ENCODE measurements at places on chromosomes 1 and 21.
A peak's percentile ranks its signal among the peaks of the same experiment; 100 is the strongest.

GRCh38 chr1:184945678-184946412 lies 28.5 kb downstream of the NIBAN1 start:
- no peak for DNase-seq

DNA sequence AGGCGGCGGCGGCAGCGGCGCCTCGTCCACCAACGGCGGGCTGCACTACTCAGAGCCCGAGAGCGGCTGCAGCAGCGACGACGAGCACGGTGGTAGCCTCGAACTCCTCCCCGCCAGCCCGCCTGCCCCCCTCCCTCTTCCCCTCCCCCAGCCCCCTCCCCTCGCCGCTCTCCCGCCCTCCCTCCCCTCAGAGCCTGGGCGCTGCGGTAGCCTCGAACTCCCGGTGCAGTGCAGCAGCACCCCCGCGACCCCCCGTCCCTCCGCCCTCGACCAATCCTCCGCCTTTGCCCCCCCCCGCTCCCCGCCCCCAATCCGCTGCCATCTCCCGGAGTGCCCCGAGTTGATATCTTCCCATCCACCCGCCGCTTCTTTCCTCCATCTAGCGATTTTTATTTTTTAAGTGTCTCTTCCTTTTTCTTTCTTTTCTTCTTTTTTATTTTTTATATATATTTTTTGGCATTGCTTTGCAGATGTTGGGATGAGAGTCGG lies 516 bp downstream of the RCOR3 start:
- no peak for DNase-seq

GRCh38 chr1:212607206-212607912 lies 1.2 kb upstream of the ATF3 start:
- DNase-seq = peak; percentile 47

DNA sequence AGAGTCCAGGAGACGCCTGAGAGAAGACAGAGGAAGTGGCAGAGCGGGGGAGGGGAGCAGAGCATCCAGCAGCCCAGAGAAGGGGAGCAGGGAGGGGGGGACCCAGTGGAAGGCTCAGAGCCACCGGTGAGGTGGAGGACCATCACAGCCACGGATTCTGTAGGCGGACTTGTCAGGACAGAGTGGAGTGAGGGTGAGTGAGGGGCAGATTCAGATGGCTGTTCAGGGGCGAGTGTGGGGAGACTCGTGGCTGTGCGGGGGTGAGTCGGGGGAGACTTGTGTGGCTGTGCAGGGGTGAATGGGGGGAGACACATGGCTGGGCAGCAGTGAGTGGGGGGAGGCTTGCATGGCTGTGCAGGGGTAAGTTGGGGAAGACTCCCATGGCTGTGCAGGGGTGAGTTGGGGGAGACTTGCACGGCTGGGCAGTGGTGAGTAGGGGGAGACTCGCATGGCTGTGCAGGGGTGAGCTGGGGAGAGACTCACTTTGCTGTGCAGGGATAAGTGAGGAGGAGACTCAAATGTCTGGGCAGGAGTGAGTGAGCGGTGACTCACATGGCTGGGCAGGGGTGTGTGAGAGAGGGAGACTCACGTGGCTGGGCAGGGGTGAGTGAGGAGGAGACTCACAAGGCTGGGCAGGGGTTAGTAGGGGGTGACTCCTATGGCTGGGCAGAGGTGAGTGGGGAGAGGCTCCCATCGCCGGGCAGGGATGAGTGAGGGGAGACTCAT lies 56.8 kb upstream of the ABCG1 start:
- peak; percentile 22 for DNase-seq

DNA sequence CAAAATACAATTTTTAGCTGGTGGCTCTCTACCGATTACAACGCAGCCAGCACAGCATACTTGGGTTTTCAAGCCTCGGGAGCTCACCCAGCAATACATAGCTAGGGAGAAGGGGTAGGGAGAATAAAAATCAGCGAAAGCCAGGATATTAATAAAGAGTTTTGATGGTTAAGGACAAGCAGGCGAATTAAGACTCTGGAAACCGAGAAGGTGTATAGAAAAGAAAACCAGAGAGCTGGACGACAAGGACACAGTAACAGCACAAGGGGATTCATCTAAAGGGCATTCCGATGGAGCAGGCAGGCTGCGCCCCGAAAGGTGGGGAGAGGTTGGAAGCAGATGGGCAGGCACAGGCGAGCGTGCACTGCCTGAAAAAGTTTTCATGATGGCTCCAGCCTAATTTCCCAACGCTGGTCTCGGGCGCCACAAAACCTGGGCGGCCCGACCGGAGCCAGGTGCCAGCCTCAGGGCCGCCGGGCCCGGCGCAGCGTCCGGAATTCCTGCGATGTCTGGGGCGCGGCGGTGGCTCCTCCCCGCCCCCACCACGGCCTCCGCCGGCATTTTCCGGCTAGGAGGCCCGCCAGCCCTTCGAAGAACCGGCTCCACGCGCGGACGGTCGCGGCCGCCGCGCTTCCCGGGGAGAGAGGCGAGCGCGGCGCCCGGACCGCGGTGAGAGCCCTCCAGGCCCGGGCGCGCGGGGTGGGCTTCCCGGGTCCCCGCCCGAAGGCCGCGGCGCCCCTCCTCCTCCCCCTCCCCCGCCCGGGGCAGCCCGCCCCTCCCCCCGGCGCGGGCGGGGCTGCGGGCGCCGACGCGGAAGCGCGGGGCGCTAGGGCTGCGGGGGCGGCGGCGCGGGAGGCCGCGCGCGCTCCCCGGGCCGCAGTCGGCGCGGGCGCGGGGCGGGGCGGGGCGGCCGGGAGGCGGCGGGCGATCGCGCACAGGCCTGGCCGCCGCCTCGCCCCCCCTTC lies 774 bp upstream of the DYRK1A start:
- DNase-seq = peak; percentile 91

GRCh38 chr1:2585318-2586092 lies 1.1 kb upstream of the PRXL2B start:
- peak; percentile 58 for DNase-seq

GRCh38 chr1:179353546-179353945 lies 12.2 kb upstream of the AXDND1 start:
- no peak for DNase-seq

- DNase-seq = no peak
Measured at GRCh38 chr1:91308544-91308943, 96.1 kb downstream of the HFM1 start.

- DNase-seq = no peak
Measured at GRCh38 chr1:157725221-157725577, 24.6 kb upstream of the FCRL3 start.

DNA sequence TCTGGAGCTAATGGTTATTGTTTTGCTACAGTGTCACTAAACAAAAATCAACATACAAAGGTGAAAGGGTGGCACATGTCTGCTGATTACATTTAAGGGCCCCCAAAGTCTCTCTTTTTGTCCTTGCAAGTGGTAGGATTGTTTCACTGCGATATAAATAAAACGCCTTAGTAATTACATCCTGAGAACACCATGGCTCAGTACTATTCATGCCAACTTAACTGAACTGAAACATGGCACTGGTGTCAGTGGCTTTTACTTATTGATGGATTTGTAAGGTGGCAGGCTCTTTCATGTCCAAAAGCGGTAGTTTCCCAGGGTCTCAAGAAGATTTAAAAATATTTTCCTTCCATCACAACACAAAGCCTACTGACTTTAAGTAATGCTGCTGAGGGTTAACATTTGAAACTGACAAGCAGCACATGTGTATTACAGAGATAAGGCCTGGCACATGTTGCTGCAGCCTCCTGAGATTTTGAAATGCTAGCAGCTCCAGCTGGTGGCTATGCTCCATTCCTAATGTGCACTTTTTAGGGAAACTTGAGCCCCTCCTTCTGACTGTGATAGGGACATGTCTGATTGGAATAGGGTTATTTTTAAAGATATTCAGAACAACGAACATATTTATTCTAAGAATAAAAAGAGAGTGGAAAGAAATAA lies 86.8 kb downstream of the ATP1B1 start:
- no peak for DNase-seq

- DNase-seq = no peak
Measured at GRCh38 chr1:20868263-20868662, 81.2 kb upstream of the HP1BP3 start.

DNA sequence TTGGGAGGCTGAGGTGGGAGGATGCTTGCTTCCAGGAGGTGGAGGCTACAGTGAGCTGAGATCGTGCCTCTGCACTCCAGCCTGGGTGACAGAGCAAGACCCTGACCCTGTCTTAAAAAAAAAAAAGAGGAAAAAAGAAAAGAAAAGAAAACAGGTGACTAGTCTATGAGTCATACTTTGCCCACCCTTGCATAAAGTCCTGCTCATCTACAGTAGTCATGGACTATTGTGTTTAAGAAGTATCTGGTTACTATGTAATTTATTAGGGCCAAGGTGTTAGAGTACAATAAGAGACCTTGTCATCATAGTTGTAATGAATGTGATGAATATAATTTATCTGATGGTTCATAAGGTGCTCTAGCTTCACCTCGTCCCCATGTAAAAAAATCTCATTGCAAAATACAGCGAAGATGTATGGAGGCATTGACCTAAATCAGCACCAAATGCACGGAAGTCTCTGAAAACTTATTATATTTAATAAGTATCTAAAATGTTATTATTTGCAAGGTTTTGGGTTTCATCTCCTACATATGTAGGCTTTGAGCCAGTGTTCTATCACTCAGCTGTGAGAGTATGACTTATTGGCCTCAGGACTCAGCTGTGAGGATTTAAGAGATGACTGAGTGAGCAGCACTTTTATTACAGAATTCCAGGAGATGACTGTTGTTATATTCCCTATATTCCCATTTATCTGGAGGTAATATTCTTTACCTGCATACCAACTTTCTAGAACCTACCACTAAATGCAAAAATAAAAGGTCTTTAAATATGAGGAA lies 19.9 kb upstream of the KCNJ6 start:
- DNase-seq = no peak

GRCh38 chr1:44315521-44315920 lies 39.5 kb downstream of the ERI3 start:
- peak; percentile 61 for DNase-seq

DNA sequence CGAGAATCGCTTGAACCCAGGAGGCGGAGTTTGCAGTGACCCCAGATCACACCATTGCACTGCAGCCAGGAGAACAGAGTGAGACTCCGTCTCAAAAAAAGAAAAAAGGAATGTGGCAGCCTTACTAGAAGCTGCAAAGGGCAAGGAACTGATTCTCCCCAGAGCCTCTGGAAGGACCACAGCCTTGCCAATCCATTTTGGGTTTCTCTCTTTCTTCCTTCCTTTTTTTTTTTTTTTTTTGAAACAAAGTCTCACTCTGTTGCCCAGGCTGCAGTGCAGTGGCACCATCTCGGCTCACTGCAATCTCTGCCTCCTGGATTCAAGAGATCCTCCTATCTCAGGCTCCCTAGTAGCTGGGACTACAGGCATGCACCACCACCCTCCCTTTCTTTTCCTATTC lies 9.9 kb upstream of the IFNGR2 start:
- DNase-seq = no peak

DNA sequence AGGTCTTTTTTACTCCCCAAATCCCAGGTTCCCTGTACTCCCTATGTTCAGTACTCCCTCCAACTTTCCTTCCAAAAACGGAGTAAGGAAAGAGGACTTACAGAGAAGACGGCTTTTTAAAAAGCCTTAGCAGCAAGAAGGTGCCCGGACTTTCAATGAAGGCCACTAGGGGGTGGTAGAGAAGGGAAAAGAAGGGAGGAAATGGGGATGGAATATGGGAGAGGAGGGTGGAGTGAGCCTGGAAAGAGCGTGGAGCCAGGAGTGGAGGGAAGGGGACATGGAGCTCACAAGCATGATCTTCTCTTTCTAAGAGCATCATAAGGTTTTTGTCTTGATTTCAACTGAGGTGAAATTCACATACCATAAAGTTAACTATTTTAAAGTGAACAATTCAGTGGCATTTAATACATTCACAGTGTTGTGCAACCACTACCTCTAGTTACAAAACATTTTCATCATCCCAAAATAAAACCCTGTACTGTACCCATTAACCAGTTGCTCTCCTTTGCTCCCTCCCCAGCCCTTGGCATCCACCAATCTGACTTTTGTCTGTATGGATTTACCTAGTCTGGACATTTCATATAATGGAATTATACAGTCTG lies 129.9 kb downstream of the ZNF281 start:
- peak; percentile 72 for DNase-seq

- peak; percentile 60 for DNase-seq
Measured at GRCh38 chr1:165914136-165914798, 86.9 kb downstream of the UCK2 start.

GRCh38 chr1:10948463-10948775 lies 64.0 kb upstream of the TARDBP start:
- DNase-seq = no peak

DNA sequence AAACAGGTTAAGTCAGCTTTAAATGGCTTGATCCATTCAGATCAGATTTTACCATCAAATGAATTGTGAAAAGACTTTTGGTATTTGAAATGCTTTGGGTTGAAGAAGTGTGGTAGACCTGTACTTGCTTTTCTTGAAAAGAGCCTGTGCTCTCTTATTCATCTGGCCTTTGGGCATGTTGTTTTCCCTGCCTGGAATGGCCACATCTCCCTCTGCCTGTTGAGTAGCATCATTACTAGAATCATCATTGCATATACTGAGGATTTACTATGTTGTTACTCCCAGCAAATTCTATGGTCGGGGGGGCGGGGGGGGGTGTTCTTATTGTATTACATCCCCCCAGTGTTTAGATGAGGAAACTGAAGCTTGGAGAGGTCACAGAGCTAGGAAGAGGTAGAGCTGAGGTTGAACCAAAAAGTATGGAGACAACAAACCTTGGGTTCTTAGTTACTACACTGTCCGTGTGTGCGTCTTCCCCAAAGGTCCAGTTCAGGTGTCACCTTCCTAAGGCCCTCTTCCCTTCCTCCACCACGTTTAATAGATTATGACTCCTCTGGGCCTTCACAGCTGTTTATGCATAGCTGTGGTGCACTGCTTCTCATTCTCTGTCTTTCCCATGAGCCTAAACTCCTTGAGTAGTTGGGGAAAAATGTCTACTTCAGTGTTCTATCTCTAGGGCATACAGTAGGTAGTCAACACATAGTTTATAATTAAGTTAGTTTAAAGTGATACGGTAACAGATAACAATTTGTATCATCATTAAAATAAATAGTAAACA lies 246.4 kb upstream of the HOOK1 start:
- no peak for DNase-seq
